Sciatic nerve (tissue), 2 donors: ENCODE measurements at places on chromosomes 13 and 19.
A peak's percentile ranks its signal among the peaks of the same experiment; 100 is the strongest.

- DNase-seq, result peak; percentile 49
These were observed 16.2 kb downstream of the EGLN2 start for GRCh38 chr19:40815223-40815622.

DNA sequence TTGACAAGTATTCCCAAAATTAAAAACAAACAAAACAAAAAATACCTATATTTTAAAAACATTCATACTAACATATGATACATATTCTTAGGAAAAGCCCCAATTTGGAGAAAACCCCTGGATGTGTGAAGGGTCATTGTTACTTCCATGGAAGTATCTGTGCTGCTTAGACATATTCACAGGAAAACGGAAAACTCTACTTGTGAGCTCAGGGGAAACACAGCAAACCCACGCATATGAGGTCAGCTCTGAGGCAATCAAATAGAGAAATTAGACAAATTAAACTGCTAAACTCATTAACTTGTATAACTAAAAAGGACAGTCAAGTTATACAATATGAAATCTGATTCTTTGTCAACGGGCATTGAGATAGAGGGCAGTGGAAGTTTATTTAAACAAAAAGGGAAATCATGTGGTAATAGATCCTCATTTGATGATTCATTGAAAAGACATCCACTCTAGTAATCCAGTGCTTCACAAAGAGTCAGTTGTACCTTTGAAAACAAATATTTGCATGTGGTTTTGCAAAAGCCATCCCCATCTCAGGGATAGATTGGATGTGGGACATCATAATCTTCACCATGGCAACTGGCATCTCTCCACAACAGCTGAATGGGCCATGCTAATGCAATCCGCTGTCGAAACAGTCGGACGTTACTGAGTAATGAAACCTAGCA lies 423.4 kb downstream of the ITGBL1 start:
- DNase-seq, result no peak

GRCh38 chr13:40969169-40969901 lies 49.8 kb downstream of the ELF1 start:
- DNase-seq, result no peak

DNA sequence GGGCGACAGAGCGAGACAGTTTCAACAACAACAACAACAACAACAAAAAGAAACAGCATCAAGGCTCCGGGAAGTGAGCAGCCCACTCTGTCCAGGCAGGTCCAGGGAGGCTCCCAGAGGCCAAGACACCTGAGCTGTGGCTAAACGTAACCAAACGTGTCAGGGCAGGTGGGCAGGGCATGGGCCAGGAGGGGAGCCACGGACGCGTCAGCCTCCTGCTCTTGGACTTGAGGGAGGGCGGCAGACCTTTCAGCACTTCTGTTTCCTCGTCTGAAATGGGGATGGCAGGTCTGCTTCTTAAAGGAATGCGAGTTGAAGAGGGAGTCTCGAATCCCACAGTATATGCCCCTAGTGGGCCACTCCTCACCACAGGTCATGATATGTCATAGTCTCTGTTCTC lies 53.8 kb downstream of the MYO9B start:
- no peak for DNase-seq

DNA sequence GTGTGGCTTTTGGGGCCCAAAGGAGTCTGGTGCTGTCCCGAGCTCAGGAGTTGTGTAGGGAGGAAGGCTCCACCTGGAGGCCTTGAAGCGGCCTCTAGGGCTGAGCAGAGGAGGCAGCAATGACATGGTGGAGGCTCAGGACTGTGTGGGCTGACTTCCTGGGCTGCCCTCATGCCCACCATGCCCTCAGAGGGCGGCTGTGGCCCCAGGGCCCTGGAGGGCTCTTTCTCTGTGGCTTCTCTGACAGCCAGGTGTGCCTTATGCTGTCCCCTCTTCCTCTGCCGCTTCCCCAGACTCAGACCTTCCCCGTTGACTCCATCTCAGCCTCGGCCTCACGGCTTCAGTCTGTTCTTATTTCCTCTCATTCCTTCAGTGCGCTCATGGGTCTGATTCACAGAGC lies 35.5 kb upstream of the ANKRD10 start:
- DNase-seq, result no peak

DNA sequence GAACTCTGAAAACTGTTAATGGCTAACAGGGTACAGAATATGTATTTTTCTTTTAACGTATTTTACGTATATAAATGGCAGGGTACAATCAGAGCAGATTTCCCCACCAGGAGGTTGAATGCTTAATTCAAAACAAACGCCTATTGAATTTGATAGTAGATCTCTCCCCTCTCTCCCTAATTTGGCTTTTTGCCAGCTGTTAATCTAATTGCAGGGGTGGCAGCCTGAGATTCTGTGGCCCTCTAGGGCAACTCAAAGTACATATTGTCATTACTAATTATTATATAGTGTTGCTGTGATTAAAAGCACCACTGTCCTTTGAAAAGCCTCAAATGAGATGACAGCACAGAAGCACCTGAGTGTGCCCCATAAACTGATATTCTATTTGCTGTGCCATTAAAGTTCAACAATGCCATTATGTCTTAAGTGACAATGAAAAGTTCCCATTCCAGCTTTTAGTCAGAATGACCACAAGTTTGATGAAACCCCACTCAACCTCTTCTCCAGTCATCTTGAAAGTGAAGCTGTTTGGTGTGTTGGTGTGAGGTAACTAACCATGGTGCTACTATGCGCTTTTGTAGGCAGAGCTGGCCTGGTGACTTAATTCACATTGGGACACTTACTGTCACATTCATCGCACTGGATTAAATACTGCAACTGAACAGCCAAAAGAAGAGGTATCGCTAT lies 351.4 kb downstream of the KCNRG start:
- no peak for DNase-seq

GRCh38 chr13:59997976-59998375 lies 165.8 kb downstream of the DIAPH3 start:
- DNase-seq, result no peak

DNA sequence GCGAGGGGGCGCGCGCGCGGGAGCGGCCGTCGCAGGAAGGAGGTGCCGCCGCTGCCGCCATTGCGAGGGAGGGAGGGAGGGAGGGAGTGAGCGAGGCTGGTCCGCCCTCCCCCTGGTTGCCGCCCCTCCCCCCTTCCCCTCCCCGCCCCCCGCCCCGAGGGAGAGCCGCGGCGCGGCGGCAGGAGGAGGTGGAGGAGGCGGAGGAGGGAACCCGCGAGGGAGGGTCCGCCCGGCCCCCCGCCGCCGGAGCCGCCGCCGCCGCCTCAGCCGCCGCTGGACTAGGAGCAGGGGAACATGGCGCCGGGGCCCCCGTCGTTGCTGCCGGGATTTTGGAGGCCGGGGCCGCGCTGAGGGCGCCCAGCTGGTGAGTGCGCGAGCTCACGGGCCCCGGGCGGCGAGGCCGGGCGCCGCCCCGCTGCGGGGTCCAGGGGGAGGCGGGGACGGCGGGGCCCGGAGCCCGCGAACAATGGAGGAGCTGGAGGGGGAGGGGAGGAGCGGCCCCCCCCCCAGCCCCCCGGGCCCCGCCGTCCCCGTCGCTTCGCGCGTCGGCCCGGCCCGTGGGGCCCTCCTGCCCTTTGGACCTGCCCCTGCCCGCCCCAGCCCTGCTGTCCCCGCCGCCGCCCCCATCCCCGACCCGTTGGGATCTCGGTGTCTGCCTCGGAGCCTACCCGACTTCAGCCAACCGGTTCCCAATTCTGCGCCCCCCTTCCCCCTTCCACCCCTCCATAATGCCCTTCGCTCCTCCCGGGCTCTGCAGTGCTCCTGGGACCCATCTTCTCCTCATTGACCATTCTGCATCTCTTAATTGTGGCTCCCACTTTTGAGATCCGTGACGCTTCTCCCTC lies at the start of gene ARHGAP35:
Gene ARHGAP35, plus strand, starts transcription at position 152 of the 845 bp plus-strand sequence. CDS start 57,679 bp downstream, outside the sequence.
- DNase-seq, result peak; percentile 80

DNA sequence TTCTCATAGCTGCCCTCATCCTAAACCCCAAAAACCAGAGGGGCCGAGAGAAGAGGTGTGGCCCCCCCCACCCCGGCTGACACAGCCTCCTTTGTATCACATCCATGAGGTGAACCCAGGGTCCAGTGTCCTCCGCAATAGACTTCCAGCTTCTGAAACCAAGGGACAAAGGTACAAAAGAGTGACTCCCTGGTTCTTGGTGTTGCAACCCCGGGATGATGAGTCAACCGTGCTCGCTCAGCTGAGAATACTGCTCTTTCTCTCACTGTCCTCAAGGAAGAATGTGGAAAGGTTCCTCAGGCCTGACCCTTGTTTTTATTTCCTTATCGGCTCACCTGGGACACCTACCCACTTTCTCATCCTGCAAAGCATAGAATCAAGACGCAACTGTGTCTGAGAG lies 5.5 kb downstream of the SLC15A1 start:
- DNase-seq, result no peak
